Stimulated activated CD8-positive, alpha-beta memory T cell treated with anti-CD3 and anti-CD28 coated beads, Interleukin-15, amount 100 ng/mL, for 1 hour (primary cell): ENCODE measurements at places on chromosomes 1 and 21.

GRCh38 chr1:163877016-163877415, 555.3 kb downstream of the NUF2 start:
- no peak for DNase-seq

- no peak for DNase-seq
These were observed 6.8 kb downstream of the RGS5 start for GRCh38 chr1:163195728-163196448.

- no peak for DNase-seq
These were observed 12.4 kb downstream of the SAMSN1 start for GRCh38 chr21:14533499-14534428.

DNA sequence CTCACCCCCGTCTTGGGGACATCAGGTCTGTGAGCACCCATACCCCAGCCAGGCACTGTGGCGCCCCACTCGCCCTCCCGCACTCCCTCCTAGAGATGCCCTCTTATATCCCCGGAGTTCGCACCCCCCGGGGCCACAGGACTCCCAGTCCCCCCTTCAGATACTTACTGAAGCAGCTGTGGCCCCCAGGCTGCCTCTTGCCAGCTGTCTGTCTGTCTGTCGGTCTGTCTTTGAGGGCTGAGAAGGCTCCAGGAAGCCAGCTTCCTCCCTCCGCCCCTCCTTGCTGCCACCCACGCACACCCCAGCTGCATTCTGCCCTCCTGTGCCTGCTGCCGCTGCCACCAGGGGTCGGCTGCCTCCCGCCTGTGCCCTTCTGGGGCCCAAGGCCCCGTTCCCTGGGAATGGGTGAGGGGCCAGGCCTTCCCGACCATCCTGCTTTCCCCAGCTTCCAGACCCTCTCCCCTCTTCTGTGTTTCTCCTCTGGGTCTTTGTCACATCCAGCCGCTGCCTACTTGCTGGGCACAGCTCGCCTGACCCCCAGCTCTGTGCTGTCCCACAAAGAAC, at the start of gene PTPN7:
PTPN7 (minus strand) TSS at position 226 of the 564 bp plus-strand sequence. CDS start 1,200 bp downstream, outside the sequence.
- DNase-seq, result peak; percentile 78

DNA sequence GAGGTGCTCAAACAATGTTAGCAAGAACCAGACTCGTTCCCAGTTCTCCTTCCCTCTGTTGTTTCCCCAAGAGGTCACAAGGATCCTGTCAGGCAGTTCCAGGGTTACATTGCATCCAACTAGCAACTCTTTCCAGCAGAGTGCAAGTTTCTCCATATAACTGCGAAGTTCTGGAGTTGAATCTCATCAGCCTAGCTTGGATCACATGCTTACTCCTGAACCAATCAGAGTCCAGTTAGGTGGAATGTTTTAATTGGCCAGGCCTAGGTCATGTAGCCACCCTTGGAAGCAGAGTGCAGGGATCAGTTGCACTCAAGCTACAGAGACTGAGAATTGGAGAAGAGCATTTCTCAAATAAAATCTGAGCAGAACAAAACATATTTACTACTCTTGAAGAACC, 15.9 kb upstream of the PIK3R3 start:
- DNase-seq, result no peak

DNA sequence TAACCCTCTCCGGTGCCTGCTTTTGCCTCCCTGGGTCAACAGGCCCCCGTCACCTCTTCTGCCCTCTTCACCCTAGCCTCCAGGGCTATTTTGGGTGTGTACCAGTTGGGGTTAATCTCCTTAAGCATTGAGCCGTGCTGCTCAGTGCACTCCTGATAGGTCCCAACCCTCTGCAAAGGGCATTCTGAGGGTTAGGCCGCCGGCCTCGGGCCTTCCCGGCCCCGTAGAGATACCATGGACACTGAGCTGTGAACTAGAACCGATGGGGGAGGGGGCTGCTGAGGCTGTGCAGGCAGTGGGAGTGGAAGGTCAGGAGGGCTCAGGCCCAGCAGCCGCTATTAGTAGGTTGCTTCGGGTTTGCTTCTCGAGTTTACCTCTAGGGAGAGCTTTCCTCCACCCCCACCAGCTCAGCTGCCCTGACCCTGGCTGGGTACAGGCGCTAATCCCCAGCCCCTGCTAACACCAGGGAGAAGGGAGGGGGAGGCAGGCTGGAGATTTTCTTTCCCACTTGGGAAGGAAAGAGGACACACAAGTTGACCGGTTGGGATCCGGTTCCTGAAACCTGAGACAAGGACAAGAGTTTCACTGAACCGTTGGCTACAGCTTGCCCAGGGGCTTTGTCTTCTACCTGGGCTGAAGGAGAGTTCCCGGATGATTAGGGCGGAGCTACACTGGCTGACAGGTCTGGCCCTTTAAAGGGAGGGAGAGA, 4.8 kb downstream of the LMOD1 start:
- DNase-seq, result no peak

DNA sequence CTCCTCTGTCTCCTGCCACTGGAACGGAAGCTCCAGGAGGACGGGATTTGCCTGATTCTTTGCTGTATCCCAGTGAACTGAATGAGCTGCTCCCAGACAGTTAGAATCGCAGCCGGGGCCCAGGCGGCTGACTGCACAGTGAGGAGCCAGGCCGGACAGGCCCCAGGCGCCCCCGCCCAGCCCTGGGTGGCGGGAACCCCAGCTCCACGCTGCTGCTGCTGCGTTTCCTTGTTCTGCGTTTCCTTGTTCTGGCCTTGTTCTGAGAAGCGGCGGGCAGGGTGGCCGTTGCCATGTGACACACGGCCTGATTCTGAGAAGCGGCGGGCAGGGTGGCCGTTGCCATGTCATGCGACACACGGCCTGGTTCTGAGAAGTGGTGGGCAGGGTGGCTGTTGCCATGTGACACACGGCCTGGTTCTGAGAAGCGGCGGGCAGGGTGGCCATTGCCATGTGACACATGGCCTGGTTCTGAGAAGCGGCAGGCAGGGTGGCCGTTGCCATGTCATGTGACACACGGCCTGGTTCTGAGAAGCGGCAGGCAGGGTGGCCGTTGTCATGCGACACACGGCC, 56.2 kb downstream of the SLC37A1 start:
- no peak for DNase-seq

DNA sequence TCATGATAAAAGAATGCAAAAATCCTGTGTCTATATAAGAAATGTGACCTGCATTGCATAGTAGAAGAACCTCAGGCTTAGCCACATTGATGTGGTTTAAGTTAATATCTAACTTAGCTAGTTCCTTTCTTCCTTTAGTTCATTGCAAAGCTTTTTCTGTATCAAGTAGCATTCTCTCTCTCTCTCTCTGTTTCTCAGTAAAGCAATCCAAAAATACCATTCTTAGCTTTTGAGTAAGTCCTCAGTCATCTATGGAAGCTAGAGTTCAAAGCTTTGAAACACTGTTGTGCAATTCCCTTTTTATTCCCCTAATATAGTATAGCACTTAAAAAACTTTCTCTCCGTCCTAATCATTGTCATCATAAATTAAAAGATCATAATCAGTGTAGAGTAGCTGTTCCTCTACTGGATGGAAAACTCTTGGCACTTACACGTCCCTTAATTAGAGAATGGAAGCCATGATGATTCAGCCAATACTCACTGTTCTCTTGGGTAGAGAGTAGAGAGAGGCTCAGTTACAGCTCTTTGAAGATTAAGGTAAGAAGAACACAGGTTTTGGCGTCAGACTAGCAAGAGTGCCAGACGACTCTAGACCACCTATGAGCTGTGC, 350.3 kb upstream of the LYPLAL1 start:
- no peak for DNase-seq

- DNase-seq, result no peak
These were observed 145.6 kb downstream of the HIVEP3 start for GRCh38 chr1:41773144-41773591.

DNA sequence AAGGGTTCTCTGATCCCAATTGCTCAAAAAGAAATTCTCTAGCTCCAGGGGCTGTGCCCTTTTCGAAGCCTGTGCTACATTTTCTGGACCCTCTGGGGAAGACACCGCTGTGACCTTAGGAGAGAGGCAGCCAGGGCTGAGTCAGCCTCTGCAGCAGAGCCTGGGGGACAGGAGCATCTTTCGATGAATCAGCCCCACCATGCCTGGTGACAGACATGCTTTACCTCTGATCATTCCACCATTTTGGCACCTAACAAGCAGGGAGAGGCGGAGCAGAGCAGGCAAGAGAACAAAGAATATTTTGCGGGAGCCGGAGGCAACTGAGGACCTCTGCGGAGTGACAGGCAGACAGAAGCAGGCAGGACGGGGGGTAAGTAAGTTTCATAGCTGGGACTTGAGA, 84.9 kb downstream of the VWA5B1 start:
- DNase-seq, result no peak

DNA sequence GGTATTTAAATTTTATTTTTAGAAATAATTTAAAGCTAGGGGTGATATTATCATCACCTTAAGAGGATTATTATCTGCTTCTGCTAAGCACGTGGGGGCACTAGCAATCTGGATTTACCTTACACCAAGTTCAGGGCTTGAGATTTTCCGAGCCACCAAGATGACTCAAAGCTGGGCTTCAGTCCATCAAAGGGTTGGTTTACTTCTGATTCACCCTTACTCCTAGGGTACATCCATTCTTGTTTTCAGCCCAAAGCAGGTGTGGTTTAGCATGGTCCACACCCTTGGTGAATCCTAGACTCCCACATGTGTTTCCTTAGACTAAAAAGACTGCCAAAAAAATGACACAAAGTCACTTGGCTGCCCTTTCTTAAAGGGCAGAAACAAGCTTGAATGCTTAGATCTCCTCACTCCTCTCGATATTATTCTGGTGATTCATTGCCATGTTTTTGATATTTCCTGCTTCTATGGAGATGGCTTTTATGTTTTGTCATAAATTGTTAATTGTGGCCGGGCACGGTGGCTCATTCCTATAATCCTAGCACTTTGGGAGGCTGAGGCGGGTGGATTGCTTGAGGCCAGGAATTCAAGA, 9.8 kb upstream of the PRSS38 start:
- no peak for DNase-seq

DNA sequence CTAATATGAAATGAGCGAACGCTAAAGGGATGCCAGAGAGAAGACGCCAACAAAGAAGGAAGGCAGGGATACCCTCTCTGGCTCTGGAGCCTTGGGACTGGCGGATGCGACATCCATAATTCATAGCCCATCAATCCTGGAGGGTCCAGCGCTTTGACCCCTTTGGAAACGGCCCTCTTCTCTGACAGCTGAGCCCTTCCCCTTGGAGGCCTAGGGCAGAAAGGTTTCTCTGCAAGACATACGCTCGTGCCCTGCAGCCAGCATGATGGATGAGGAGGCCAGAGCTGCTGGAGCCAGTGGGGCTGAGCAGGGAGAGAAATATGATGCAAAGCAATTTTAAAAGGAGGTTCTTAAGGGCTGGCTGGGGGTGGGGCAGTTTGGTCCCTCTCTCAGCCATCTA, 22.2 kb downstream of the OPTC start:
- no peak for DNase-seq

DNA sequence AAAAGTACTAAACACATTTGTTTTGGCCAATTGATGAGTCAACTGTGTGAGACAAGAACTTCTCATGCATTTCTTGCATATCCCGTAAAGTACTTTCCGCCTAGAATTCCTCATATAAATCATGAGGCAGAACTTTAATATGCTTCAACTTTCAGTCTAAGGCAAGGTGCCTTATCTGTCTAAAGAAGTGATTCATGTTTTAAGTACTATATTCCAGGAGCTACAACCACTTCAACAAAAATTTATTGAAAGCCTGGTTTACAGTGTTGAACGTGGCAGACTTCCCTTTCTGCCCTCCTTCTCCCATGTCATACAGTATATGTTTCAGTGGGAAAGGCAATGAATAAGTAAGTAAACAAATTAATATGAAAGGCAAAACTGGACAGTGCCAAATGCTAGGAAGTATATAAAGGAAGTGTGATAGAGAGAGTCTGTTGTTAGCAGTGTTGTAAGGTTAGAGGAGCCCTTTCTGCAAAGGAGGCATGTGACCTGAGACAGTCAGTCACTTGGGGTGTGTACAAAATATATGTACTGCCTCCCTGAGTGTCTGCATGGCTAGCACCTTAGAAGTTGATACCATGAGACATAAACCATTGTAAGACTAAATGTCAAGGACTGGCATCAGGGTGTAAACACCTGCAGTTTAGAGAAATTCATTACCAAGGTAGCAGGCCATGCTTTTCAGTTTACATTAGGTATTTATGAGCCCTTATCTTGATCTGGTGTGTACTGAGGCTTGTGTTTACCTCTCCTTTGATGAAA, 362.2 kb downstream of the SRGAP2C start:
- DNase-seq, result no peak

GRCh38 chr1:46599059-46599970, 4.8 kb downstream of the MKNK1 start:
- no peak for DNase-seq

- DNase-seq, result no peak
These were observed 47.3 kb upstream of the LRRC52 start for GRCh38 chr1:165496501-165496900.

- DNase-seq, result peak; percentile 44
These were observed 16.7 kb downstream of the ALX3 start for GRCh38 chr1:110053552-110054428.

GRCh38 chr1:23801876-23802275, 1.3 kb upstream of the GALE start:
- DNase-seq, result no peak

- DNase-seq, result no peak
These were observed 740 bp downstream of the ZNF691 start for GRCh38 chr1:42847111-42847595.

DNA sequence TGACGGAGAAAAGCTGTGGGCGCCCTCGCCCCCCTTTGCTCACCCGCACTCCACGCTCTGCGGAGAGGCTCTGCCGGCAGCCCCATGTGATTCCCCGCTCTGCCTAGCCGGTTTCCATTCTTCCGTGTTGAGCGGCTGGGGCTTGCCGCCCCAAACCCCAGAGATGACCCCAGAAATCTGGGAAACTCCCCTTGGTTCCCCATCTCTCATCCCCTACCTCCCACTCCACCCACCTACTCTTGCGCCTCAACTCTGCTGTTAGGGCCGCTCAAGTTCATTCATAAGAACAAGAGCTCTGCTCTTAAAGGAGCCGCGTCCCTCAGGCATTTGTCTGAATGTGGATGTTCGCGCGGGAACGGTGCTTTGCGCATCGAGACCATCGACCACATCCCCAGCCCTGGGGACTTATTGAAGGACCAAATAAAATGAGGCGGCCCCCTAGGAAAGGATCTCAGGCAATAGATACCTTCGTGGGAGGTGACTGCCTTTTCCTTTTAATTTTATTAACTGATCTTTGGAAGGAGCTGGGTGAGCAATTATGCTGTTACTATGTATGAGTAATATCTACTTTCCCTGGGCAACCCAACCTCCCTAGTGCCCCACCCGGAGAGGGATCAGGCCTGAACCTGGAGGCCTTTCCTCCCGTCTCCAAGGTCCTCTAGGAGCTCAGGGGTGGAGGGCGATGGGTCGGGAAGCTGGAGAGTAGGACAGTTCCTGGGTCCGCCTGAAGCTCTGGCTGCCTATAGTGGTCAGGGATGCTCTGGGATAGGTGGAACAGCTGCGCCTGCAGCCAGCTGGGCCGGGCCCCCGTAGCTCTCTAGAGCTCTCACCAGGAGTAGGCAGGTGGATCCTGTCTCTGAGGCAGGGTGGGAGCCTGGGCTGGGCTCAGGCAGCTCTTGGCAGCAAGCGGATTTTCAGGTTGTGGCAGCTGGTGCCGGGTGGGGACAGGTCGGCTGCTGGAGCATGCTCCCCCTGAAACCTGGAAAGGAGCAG, 898 bp downstream of the MFSD2A start:
- DNase-seq, result no peak

GRCh38 chr1:30187413-30188023, 535.9 kb downstream of the MATN1 start:
- no peak for DNase-seq

GRCh38 chr21:38377165-38378088, 120.6 kb downstream of the KCNJ15 start:
- no peak for DNase-seq

- no peak for DNase-seq
These were observed 51.4 kb upstream of the IRF2BP2 start for GRCh38 chr1:234661317-234661928.
